ENCODE measurements at places on chromosomes 5 and 9.

GRCh38 chr9:106286249-106286648 lies 576.7 kb upstream of the ZNF462 start:
- DNase-seq: peak; percentile 45

- peak; percentile 56 for DNase-seq
These were observed 1.5 kb downstream of the GDNF start for GRCh38 chr5:37838152-37838932.

- DNase-seq: no peak
These were observed 1787.7 kb downstream of the EFNA5 start for GRCh38 chr5:105882956-105883481.

DNA sequence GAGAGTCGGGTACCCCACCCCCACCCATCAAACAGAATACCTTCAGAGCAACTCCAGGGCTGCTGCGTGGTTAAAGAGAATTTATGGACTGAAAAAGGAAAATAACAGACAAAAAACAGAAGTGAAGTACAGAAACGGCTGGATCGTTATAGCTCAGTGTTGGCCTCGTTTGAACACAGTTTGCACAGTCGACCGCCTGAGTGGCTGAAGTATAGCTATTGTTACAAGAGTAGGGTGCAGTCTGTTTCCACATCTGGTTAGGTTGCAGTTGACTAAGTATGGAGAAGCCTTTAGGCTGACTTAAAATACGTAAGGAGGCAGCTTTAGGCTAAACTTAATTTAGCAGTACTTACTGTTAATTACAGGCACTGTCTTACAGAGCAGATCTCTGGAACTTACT lies 121.2 kb downstream of the GCNT1 start:
- DNase-seq: no peak

DNA sequence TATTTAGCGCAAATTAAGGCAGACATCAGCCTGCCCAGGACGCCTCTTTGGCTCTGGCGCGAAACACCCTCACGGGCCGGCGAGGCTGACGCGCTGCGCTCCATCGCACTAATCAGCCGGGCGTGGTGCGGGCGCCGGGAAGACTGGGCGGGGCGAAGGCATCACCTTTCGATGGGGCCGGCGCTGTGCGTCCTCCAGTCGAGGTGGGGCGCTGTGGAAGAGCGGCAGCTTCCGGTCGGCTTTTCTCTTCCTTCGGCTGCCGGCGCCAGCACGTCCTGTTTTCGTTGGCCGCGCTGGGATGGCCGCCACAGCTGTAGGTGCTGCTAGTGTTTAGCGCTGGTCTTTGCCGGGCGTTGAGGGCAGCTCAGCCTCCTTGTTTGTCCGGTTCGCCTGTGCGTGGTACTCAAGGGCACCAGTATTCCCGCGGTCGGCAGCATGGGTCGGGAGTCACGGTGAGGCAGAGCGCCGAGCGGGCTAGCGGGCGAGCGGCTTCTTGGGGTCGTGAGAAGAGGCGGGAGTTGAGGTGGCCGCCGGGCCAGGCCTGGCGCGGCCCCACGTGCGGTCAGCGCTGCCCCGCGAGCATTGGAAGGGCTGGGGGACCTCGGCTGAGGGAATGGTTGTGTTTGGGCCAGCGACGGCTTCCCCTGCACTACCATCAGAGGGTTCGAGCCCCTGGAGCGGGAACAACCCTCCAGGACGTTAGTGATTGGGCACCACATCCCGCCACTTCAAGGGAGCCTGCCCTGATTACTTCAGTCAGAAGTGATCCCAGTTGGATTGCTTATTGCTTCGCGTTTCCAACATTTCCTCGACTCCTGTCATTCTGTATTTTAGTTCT lies at the start of gene DDX46:
TSS of gene DDX46 (plus strand) at position 276 of the 838 bp plus-strand sequence. CDS start at position 436, 160 bp downstream.
- peak; percentile 97 for DNase-seq

- DNase-seq: no peak
These were observed 279.9 kb downstream of the RASEF start for GRCh38 chr9:82783045-82783444.

DNA sequence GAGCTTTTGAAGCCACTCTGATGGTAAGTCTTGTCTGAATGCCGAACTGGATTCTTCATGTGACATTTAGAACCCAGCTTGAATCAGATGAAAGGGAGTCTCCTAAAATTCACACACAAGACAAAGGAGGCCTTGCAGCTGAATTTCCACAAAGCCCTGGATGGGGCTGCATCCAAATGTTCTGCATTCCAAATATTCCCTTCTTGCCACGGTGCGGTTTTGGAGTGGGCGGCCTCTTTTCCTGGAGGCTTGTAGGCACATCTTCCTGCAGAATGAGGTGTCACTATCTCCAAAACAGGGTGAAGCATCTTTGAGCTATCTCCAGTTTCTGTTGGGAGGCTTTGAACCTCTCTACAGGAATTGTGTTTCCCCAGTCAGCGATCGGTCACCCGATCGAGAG lies 342.7 kb downstream of the ARHGEF28 start:
- no peak for DNase-seq

GRCh38 chr9:2234371-2234893 lies 219.3 kb downstream of the SMARCA2 start:
- DNase-seq: peak; percentile 55

GRCh38 chr9:113548221-113549041 lies 84.9 kb downstream of the RGS3 start:
- no peak for DNase-seq

- DNase-seq: no peak
These were observed 3.8 kb upstream of the GGTA1 start for GRCh38 chr9:121503444-121503843.

DNA sequence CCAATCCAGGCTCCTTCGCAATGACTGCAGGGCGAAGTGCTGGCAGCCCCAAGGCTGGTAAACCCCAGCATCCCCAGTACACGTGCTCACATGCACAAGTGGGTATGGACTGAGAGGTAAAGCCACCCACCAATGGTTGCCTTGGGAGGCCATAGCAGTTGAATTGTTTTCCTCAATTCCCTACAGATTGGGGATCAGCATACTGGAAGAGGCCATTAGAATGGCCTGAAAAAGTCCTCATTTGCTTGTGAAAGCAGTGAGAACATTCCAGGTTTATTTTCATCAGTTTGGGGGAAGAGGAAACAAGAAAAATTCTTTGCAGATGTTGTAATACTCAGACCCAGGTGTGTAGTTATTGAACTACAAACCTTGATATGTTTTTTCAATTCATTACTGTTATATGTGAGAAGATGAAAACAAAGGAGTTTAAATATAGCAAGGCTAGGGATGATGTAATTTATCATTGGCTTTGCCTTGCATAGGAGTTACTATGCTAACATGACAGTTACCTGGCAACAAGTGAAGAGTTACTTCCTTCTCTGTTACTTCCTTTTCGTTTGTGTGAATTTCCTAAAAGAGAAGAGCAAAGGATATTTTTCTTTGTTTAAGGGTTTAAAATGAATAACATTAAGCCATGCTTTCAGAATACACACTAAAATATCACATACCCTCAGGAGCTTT lies 36.4 kb downstream of the MTMR12 start:
- DNase-seq: no peak

DNA sequence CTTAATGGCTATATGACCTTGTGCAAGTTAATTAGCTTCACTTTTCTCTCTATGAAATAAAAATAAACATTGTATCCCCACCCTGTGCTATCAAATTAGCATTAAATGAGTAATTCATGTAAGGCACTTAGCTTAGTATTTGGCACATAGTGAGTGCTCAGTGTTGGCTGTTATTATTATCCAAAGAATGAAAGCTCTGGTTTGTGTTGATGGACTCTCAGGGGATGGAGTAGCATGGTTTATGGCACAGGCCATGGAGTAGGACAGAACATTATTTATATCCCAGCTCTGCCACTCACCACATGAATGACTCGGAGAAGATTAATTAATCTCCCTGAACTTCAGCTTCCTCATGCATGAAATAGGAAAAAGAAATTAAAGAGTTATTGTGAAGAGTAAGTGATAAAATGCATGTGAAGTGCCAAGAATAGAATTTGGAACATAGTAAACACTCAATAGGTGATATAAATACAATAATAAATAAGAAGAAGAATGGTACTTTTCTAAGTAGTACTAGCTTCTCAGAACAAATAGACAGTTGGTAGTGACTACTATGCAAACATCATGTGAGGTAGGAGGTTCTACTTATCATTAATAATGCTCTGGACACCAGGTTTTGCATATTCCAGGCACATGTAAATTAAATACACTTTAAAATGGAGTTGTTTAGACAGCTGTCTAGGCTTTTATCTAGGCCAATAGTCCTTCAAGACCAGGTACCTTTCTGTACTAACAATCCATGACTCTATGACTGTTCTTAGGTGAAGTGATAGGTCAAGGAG lies 146.4 kb downstream of the GRIA1 start:
- no peak for DNase-seq

- no peak for DNase-seq
These were observed 1078.3 kb upstream of the SEMA6A start for GRCh38 chr5:117652958-117653280.

DNA sequence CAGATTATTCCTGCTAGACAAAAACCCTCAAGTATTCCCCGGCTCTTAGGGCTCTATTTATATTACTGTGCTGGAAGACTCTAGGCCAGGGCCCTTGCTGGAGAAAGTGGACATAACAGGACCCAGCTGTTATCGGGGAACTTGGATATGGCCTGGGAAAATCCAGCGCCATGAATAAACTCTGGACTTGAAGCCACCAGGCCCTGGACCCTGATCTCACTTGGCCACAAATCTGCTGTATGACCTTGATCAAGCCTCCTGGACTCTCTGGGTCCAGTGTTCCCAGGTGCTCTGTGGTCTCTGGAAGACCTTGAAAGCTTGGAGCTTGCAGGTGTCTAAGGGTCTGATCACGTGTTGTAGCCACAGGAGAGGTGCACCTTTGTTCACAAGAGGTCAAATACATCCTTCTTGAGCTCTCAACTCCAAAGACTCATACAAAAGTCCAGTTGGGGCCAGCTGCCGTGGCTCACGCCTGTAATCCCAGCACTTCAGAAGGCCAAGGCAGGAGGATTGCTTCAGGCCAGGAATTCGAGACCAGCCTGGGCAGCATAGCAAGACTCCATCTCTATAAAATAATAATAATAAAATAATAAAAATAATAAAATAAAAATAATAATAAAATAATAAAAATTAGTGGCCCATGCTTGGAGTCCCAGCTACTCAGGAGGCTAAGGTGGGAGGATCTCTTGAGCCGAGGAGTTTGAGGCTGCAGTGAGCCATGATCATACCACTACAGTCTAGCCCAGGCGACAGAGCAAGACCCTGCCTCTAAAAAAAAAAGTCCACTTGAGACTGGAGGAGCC lies 26.5 kb downstream of the COL27A1 start:
- DNase-seq: no peak

- no peak for DNase-seq
These were observed 32.7 kb upstream of the SLCO6A1 start for GRCh38 chr5:102531506-102531905.

- DNase-seq: no peak
These were observed 46.6 kb upstream of the GABRP start for GRCh38 chr5:170736966-170737365.

- DNase-seq: no peak
These were observed 392.2 kb upstream of the KLF4 start for GRCh38 chr9:107881626-107882300.

- no peak for DNase-seq
These were observed 69.5 kb upstream of the RAD23B start for GRCh38 chr9:107213561-107214028.

DNA sequence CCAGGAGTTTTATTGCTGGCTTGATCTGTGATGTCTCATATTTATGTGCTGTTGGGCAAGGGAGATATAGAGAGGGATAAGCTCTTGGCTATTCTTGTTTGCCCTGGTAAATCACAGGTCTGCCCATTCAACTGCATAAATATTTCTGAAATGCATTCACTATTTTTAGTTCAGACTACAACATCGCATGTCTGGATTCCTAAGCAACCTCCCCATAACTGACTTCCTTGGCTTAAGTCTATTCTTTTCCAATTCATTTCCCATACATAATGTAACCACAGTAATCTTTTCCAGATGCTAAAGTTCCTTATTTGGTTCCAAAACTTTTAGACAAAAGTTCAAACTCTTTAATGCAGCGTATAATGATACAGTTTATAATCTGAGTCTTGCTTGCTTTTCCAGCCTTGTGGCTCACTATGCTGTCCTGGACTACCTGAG lies 321.4 kb upstream of the ACTBL2 start:
- no peak for DNase-seq

DNA sequence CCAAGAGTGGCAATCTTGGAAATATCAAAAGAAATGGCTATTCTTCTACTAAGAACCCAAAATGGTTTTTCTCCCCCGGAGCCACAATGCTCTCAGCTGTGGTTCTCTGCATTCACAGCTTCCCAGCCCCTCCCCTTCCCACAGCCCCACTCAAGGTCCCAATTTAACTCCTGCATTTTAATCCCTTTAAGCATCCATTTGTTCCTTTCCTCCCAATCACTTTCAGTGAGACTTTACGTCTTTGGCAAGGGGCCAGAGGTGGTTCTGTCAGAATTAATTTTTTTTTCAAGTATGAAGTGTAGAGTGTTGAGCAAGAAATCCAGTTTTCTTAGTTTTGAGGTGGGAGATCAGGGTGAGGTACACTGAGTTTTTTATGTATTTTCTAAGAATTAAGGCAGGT lies 256.9 kb downstream of the GLIS3 start:
- no peak for DNase-seq

GRCh38 chr5:93039888-93040287 lies 541.1 kb downstream of the NR2F1-AS1 start:
- no peak for DNase-seq

- DNase-seq: no peak
These were observed 68.3 kb downstream of the HTR4 start for GRCh38 chr5:148585988-148586387.

DNA sequence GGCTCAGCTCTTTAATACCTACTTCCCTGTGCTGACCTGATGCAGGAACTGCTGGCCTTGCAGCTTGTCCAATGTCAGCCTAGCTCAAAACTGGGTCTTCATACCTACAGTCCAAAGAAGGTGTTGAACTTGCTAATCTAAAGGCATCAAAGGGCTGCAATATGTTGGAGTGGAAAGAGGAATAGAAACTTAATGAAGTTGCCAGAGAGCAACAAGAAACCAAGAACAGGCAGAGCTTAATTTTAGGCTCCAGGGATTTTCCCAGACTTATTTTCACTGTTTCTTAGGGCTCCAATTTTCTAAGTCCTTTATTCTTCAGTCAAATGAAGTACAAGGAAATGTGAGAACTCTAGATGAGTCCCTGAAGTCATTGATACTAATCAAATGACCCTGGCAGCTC lies 17.6 kb upstream of the ERCC6L2 start:
- no peak for DNase-seq

DNA sequence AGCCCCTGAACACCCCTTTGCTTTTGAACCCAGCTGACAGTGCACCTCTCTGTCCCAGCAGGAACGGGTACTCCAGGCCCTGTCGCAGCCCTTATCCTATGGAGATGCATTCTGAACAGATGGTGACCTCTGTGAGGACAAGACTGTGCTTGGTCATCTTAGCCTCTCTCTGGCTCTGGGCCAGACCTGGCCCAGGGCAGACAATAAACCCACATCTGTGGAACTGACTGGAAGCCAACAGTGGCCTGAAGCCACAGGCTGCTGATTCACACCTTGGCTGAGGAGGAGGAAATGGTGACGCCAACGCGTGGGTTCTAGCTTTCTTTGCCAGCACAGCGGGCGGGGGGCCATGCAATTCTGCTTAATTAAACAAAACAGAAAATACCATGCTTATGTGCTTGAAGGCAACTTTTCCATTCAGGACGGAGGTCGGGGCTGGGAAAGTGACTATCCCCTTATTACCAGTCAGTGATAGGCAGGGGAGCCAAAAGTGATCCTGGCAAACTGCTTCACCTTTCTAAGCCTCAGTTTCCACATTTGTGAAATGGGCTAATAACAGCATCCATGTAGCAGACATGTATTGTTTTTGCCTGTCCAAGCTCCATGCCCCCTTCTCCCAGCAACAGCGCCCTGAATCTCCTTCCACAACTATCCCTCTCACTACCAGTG lies 10.8 kb downstream of the SH3PXD2B start:
- DNase-seq: peak; percentile 53
